ENCODE measurements at places on chromosomes 16 and 17.

GRCh38 chr17:4498461-4499397 is at the start of gene SPNS2:
Gene SPNS2 (plus strand): TSS chr17:4498881. CDS start chr17:4499048, 167 bp downstream.
- no peak for DNase-seq

DNA sequence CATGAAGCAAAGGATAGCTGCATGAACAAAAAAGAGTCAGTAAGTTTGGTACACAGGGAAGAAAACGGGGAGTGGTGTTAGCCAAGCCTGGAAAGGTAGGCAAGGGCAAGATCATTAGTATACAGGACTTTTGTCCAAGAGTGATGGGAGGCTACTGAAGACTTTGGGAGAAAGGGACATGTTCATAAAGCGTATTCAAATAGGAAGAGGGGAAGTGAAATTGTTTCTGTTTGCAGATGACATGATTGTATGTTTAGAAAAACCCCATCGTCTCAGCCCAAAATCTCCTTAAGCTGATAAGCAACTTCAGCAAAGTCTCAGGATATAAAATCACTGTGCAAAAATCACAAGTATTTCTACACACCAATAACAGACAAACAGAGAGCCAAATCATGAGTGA is 19.4 kb downstream of the CDYL2 start:
- no peak for DNase-seq

GRCh38 chr17:28196636-28197035 is 122.4 kb upstream of the TMEM97 start:
- DNase-seq, result no peak

DNA sequence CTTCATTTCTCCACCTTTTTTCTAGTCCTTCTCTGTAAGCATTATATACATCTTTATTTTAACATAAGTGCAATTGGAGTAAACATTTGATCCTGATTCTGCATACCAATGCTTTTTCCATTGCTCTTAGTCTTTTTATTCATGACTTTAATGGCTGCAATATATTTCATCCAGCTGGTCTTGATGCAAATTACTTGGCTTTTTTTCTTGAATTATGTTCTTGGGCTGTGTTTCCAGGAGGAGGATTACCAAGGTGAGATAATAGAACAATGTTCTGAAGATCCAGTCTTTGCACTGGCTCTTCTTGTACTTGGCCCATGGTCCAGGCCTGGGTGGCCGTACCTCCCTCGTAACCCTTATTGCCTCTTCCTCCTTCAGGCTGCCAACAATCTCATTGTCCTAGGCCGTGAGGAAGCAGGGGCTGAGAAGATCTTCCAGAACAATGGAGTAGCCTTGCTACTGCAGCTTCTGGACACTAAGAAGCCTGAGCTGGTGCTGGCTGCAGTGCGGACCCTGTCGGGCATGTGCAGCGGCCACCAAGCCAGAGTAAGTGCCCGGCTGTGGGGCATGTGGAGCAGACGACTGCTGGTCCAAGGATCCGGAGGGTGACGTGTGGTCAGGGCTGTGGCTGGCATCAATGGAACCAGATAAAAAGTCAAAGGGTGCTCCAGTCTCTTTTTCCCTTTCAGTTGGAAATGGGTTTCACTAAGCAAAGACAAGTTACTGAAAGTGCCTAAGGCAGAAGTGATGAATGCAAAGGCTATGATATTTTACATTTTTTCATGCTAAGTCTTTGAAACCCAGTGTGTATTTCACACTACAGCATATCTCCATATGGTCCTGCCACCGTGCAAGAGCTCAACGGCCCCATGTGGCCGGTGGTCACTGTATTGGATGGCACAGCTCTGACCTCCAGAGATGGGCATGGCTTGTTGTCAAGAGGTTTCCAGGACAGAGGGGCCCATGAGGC is 6.9 kb downstream of the UNC45B start:
- no peak for DNase-seq

DNA sequence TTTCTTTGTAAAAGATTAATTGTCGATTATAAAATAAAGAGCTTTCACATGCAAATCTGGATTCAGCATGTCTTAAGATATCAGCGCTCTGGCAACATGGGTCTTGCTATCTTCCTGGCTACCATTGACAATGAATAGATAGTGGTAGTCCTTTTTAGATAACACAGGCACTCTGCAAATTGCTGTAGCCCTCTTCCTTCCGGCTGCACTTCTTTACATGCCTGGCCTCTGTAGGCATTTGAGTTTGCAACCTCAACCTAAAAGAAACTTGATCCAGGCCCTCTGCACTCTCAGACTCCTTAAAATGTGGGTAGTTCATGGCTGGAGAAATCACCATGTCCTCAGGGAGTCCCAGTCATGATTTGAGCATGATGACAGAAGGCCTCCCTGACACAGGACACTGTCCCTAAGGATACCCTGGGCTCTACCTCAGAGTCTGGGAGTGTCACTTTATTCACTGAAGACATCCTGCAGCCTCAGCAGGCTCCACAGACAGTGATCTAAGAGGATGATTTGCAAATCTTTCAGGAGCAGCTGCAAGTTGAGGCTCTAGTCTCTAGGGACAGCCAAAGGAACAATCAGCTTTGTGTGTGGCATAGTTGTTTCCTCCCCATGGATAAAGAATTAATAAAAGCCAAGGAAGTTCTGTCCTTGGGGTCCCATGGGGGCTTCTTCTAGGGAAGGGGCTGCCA is 529.4 kb downstream of the RBFOX1 start:
- no peak for DNase-seq

DNA sequence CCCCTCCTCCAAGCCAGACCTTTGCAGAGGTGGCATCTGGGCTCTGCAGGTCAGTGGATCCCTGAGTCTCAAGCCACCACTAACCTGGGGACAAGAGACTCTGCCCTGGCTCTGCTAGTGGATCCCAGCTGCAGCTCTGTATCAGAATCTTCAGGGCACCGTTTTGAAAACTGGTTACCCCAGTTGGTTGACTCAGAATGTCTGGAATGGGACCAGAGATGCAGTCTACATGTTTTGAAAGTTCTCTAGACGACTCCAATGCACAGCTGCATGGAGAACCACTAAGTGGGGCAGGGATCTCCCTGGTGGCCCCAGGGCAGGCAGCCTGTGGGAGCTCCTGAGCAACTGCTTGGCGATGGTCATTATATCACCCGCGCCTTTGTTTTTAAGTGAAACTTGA is 34.1 kb upstream of the ADORA2B start:
- DNase-seq, result no peak

GRCh38 chr16:75074920-75075687 is 41.5 kb downstream of the LDHD start:
- DNase-seq, result no peak

GRCh38 chr17:10613775-10614513 is 43.2 kb downstream of the MYH3 start:
- DNase-seq, result no peak

DNA sequence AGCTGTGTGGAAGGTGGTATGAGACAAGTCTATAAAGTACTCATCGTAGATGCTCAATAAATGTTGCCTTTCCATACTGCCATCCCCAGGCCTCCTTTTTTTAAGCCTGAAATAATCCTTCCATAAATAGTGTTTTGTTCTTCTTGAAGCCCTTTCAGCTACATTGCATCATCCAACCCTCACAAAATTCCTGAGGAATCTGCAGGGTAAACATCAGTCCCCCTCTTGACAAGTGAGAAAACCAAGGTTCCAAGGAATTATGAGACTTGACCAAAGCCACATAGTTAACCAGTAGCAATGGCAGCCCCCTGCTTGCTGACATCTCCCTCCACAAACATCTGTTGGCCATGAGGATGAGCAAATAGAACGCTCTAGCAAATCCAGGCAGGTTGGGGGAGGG is 89.7 kb upstream of the CCL1 start:
- no peak for DNase-seq

- no peak for DNase-seq
Measured at GRCh38 chr16:80197741-80198201, 343.0 kb upstream of the DYNLRB2 start.

GRCh38 chr17:42233994-42234393 is 39.7 kb upstream of the GHDC start:
- no peak for DNase-seq

DNA sequence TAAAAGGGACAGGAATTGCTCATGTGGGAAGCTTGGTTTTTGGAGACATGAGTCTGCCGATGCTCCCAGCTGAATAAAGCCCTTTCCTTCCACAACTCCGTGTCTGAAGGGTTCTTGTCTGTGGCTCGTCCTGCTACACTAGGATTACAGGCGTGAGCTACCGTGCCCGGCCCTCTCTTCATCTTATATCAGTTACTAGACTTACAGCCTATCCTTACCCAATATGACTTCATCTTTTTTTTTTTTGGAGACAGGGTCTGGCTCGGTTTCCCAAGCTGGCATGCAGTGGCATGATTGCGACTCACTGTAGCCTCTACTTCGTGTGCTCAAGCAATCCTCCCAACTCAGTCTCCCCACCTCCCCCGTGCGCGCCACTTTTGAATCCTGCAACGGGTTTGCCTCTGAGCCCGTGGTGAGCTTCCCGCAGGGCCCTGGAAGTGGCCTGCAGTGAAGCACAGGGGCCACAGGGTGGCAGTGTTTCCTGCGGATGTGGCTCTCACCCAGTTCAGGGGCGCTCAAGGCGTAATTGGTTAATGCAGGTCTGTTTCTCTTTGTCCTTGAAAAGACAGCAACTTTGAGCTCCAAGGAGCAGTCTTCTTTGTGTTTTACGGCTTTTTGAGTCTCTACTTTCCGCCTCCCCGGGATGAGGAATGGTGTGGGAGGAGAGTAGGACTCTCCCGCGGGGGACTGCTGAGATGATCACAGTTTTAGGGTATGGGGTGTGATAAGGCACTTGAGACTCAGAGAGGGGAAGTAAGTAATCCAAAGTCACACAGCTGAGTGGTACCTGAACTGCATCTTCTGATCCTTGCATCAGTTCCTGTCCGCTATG is 22.7 kb upstream of the GPRC5B start:
- DNase-seq, result no peak

DNA sequence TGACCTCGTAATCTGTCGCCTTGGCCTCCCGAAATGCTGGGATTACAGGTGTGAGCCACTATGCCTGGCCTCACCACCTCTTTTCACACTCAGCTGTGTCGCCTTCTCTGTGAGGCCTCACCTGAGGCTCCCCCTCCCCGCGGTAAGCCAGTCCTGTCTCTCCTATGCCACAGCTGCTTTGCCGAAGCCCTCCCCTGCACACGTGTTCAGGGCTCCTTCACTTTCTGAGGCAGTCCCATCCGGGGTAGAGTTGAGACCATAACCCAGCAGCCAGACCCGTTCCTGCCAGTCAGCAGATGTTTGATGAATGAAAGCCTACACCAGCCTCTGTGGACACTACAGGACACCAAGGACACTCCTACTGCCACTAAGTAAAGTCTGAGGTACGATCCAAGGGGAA is 10.6 kb downstream of the USP7 start:
- no peak for DNase-seq

DNA sequence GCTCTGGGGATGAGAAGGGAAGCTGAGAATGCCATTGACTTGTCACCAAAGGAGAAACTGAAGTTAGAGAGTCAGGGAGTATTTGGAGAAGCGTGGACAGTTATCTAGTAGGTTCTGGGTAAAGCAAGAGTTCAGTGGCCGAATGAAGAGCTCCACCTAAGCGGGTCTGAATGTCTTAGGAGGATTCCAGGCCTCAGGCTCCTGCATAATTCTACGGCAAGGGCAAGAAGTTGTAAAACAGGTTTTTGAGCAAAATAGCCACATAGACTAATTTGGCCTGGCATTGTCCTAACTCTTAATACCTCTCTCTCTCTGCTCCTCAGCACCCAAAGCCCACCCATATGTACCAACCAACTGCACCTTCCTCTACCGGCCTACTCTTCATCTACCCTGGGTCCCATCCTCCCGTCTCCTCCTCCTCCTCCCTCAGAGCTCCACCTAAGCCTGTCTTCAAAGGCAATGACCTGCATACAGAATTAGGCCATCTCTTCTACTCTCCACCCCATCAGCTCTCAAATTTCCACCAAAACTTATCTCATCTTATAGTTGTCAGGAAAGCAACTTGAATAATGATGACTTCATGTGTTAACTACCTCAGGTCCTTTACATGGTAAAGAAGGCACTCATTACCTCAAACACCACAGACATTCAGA is 42.0 kb upstream of the KCNJ2 start:
- DNase-seq, result no peak

- no peak for DNase-seq
Measured at GRCh38 chr17:46732754-46733398, 85.6 kb downstream of the WNT3 start.

- DNase-seq, result no peak
Measured at GRCh38 chr17:80363120-80363515, 51.8 kb upstream of the ENDOV start.

DNA sequence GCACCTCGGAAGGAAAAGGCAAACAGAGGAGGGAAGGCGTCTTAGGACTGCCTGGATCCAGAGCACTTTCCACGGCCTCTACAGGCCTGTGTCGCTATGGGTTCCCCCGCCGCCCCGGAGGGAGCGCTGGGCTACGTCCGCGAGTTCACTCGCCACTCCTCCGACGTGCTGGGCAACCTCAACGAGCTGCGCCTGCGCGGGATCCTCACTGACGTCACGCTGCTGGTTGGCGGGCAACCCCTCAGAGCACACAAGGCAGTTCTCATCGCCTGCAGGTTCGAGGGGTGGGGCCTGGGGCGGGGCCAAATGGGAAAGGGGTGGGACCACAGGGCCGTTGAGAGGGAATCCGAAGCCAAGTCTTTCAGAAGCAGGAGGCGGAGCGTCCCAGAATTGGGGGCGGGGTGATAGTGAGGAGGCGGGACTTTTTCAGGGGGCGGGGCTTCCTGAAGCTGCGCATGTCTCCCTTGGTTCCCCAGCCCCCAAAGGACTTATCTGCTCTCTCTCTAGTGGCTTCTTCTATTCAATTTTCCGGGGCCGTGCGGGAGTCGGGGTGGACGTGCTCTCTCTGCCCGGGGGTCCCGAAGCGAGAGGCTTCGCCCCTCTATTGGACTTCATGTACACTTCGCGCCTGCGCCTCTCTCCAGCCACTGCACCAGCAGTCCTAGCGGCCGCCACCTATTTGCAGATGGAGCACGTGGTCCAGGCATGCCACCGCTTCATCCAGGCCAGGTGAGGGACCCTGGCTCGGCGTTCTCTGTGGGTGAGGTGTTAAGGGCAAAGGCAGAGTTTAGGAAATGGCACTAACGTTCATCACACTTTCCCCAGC is 939 bp downstream of the BCL6B start:
- no peak for DNase-seq

DNA sequence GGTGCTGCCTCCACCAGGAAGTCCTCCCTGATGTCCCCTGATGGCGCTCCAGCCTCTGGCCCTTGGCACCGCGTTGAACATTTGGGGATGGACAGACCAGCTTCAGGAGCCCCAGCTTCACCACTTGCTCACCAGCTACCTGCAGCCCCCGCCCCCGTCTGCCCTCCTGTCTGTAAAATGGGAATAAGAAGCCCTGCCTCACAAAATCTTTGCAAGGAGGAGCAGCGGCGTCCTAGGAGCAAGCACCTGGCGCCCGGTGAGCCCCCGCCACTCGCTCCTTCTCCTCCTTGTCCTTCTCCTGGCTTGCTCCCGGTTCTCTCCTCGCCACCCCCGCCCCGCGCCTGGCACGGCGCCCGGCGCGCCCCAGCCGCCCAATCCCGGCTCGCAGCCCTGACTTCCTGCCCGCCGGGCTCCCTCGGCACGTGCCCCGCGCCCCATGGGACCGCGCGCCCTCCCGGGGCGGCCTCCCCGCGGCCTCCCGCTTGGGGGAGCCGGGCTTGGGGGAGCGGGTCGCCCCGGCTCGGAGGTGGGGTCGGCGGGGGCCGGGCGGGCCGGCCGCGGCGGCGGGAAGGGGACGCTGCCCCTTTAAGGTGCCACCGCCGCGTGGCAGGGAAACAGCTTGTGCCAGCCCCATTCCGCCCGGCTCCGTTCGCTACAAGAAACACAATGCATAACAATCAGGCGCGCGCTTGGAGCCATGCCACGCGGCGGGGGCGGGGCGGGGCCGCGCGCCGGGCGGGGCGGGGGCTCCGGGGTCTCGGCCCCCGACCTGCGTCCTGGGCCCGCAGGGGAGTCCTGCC is 9.1 kb upstream of the PPP1R1B start:
- DNase-seq, result peak; percentile 47

Measured in NCI-H2081 treated with DMSO at 0.1 percent for 48 hours (cell line).